ENCODE measurements at places on chromosomes 11 and 22.
A peak's percentile ranks its signal among the peaks of the same experiment; 100 is the strongest.

DNA sequence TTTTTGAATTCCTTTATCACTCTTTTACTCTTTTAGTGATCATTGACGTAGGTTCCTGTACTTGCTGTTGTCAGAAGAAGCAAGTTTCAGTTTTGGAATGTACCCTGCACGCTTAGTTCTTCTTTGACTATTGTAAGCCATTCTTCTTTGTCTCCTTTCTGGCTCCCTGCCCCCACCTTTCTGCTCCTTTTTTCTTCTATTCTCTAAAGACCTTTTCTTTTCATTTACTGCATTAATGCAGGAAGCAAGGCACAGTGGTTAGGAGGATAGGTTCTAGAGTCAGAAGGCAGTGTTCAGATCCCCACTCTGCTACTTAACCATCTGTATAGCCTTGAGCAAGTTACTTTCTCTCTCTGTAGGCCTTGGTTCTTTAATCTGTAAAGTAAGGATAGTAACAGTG is 33.7 kb upstream of the RAG2 start:
- DNase-seq: no peak

GRCh38 chr11:40125054-40125453 is 1334.4 kb downstream of the LRRC4C start:
- no peak for DNase-seq

GRCh38 chr11:11756718-11757117 is 85.1 kb upstream of the USP47 start:
- DNase-seq: no peak

DNA sequence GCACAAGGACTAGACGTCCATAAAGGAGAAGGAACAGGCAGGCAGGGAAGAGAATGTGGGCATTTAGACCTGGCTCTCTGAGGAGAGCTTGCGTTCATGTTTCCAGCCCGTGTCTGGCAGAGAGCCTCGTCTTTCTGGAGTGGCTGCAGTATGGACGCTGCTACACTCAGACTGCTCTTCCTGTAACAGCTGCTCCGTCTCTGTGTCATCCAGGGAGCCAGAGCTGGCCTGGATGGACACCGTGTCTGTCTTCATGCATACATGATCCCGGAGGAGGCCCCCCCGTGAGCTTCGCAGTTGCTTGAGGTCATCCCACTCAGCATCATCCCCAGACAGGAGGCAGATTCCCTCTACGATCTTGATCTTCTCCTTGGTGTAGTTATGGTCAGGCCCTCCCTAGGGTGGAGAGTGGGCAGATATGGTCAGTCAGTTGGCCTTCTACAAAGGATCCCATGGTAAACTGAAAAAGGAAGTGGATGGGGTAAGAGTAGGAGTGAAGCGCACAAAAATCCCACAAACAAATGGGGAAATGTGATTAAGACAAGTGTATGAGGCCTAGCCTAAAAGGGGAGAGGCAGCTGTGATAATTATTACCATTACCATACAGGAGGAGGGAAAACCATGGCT is 13.0 kb upstream of the CKAP5 start:
- no peak for DNase-seq

- no peak for DNase-seq
Observed at GRCh38 chr11:121059605-121060004, 35.7 kb downstream of the TBCEL start.

GRCh38 chr22:39917197-39917643 is 16.3 kb downstream of the GRAP2 start:
- DNase-seq: no peak

- peak; percentile 48 for DNase-seq
Observed at GRCh38 chr22:49769691-49770546, 57.8 kb downstream of the BRD1 start.

GRCh38 chr11:131734871-131735270 is 364.5 kb downstream of the NTM start:
- no peak for DNase-seq

GRCh38 chr11:22688914-22689313 is 22.5 kb downstream of the GAS2 start:
- no peak for DNase-seq

GRCh38 chr11:110613197-110613918 is 98.9 kb downstream of the ARHGAP20 start:
- no peak for DNase-seq
